Stimulated activated CD4-positive, alpha-beta T cell treated with anti-CD3 and anti-CD28 coated beads, Interleukin-1b, Interleukin-23, amount 100 ng/mL, for 24 hours (primary cell): ENCODE measurements at places on chromosomes 1 and 21.

- DNase-seq: no peak
These were observed 34.8 kb upstream of the IKBKE start for GRCh38 chr1:206435445-206435844.

DNA sequence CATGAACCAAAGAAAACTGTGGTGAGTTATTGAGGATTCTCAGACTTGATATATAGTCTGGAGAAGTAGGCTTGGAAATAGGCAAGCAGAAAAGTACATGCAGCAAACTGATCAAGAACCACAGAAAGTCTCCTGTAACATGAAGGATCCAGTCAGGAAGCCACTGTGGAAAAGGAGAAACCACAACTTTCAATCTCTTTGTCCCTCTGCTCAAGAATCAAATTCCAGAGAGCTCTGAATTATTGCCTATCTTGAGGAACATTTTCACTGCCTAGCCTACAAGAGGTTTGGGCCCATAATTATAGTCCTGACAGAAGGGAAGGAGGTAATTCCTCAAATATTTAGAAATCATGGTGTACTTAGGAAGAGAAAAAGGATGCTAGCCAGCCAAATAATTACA lies 43.0 kb upstream of the ADAMTS1 start:
- DNase-seq: no peak

- no peak for DNase-seq
These were observed 60.1 kb downstream of the EPB41 start for GRCh38 chr1:28974432-28974831.

DNA sequence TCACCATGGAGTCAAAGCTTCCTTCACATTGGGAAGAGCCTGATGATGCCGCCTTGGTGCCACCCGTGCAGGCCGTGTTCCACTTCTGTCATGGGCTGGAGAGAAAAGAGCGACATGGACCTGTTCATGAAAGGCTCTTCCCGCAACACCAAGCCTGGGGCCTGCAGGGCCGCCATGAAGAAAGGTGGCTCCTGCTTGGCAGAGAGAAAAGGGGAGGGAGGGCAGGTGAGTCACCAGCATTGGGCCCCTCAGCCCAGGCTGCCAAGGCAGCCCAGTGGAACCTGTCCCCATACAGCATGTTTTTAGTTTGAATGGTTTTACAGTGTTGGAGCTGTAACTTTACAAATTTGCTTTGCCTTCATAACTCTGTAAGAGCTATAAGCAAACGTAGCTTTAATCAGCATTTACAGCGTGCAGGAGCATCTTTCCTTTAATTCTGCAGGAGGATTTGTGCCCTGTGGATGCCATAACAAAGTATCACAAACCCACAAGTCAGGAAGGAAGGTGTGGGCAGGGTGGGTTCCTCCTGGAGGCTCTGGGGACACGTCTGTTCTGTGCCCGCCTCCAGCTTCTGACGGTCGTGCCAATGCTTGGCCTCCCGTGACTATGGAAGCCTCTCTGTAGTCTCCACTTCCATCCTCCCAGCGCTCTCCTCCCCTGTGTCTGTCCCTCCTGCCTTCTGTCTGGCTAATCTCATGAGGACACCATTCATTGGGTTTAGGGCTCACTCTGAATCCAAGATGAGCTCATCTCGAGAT lies 49.1 kb downstream of the RIPK4 start:
- no peak for DNase-seq

DNA sequence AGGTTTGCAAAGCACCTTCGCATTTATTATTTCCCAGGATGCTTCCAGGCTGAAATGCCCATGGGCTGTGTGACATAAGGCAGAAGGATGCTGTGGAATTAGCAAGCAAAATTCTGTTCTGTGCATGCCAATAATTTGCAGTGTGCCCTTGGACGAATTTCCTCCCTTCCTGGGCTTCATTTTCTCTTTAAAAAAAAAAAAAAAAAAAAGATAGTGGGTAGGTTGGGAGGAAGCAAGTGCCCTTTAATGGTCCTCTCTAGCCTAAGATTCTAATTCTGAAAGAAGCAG lies 2.5 kb upstream of the ID3 start:
- no peak for DNase-seq

DNA sequence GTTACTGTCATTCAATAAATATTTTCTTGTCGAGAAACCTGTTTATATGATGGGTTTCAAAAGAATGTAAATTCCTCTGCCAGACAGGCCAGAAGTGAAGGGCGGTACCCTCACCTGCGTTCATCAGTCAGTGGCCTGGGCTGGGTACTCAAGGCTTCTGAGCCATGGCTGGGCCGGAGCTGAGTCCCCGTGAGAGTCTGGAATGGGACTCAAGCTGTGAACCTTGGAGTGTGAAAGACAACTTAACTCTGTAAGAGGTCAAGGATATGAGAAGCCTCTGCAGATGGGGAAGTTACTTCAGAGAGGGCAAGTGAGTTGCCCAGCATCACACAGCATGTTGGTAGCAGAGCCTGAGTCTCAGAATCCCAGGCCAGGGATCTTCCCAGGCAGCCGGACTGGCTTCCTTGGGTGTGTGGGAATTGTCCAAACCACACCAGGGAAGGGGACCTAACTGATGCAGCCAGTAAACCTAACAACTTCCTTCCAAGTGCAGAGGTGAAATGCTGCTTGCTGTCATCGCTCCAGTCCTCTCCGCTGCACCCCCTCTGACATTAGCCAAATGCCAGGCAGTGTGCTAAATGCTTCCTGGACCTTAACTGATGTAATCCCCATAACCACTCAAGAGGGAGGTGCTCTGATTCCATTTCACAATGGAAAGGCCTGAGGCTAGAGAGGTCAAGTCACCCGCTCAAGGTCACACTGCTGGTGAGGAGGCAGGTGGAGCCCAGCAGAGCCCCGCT lies 4.8 kb downstream of the DISP3 start:
- DNase-seq: no peak

- no peak for DNase-seq
These were observed 6.0 kb upstream of the CD2 start for GRCh38 chr1:116748272-116748671.

DNA sequence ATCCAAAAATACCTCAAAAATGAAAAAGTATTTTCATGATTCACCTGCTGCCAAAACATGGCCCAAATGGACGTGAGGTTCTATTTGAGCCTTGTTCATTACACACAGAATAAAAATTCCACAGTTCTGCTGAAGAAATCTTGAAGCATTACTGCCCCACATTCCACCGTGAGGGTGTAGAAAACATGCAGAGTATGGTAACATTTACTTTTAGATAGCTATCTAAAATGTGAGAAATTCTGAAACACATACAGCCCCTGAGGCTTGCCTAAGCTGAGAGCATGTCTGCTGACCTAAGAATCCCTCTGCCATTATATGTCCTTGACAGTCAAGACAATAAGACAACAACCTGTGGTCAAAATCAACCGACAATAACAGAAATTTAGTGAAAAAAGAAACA lies 186.5 kb downstream of the DSCAM start:
- DNase-seq: no peak

- no peak for DNase-seq
These were observed 181.2 kb upstream of the PKN2 start for GRCh38 chr1:88502886-88503285.
